ENCODE measurements at places on chromosomes 11 and 22. TPM values are rescaled to one million over a fixed set of nuclear protein-coding genes. Genes with fewer than 3 reads are reported as not detected.
A peak's percentile ranks its signal among the peaks of the same experiment; 100 is the strongest.

SLC5A12 gene
- not detected for total RNA-seq

TMEM121B gene
- not detected for total RNA-seq

SUSD2 gene
- total RNA-seq, result 0.80 TPM

MAPK8IP1 gene
- total RNA-seq, result 7.6 TPM

SLC25A1 gene
- 18.4 TPM for total RNA-seq

CENPM gene
- total RNA-seq, result 26.9 TPM

DNA sequence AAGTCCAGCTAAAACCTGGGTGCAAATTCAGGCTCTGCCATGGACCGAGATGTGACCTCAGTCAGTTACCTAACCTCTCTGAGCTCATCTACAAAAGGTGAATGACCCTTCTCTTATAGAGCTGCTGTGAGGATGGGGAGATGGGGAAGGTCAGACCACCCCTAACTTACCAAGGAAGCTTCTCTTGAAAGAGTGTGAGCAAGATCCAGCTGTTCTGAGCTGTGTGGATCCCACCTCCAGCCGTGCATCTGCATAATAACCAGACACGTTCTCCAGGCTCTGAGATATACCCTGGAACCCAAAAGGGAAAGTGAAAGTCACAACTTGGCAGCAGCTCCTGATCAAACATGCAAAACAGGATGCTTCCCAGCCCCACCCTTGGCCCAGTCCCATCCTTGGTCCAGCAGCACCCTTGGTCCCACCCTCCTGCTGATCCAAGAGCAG is at the start of gene APOL3:
Gene APOL3 (minus strand): TSS at position 257 of the 444 bp plus-strand sequence. CDS start 11,700 bp downstream, outside the sequence.
- H3K4me1 ChIP-seq, result peaks cover 74% of the 10 kb centered on the region
- peaks cover 5% of the 10 kb centered on the region for H3K36me3 ChIP-seq
- H3K27me3 ChIP-seq, result no peaks in the 10 kb centered on the region
- H3K27ac ChIP-seq, result peak within 1 kb of the TSS; percentile 100
- no peak for DNase-seq
- peak within 1 kb of the TSS; percentile 99 for H3K4me3 ChIP-seq

DNA sequence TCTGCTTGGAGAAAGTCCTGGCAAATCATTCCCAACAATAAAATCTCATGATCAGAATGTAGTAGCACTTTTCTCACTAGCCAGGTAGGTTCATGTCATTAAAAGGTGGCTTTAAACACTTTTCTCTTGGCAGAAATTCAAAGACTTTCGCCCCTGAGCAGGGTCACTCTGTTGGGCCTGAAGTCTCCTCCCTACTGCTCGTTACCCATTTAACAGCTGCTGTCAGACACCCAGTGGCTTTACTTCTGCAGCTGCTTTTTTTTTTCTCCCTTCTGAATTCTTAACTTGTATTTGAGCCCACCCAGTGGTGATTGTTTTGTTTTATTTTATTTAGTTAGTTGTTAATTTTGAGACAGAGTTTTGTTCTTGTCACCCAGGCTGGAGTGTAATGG is 25.0 kb downstream of the ARHGAP8 start:
- no peaks in the 10 kb centered on the region for H3K36me3 ChIP-seq
- H3K27me3 ChIP-seq, result peaks cover 9% of the 10 kb centered on the region
- H3K27ac ChIP-seq, result no peak overlapping the region

GRCh38 chr11:68763181-68763721 is 11.9 kb upstream of the TESMIN start:
- peaks cover 6% of the 10 kb centered on the region for H3K36me3 ChIP-seq
- H3K4me3 ChIP-seq, result no peak overlapping the region
- peaks cover 5% of the 10 kb centered on the region for H3K4me1 ChIP-seq
- H3K27ac ChIP-seq, result no peak overlapping the region
- no peak for DNase-seq
- no peaks in the 10 kb centered on the region for H3K27me3 ChIP-seq

- no peak overlapping the region for H3K27ac ChIP-seq
- H3K36me3 ChIP-seq, result peaks cover 6% of the 10 kb centered on the region
- peaks cover 11% of the 10 kb centered on the region for H3K4me1 ChIP-seq
- H3K27me3 ChIP-seq, result peaks cover 55% of the 10 kb centered on the region
- H3K4me3 ChIP-seq, result peak overlapping the region; percentile 67
- DNase-seq, result no peak
Observed at GRCh38 chr11:110713449-110713776, 1.2 kb upstream of the ARHGAP20 start.

GRCh38 chr11:105334025-105334714 is 194.6 kb upstream of the CARD18 start:
- H3K4me1 ChIP-seq, result no peaks in the 10 kb centered on the region
- H3K36me3 ChIP-seq, result no peaks in the 10 kb centered on the region
- H3K4me3 ChIP-seq, result no peak overlapping the region
- no peak for DNase-seq

DNA sequence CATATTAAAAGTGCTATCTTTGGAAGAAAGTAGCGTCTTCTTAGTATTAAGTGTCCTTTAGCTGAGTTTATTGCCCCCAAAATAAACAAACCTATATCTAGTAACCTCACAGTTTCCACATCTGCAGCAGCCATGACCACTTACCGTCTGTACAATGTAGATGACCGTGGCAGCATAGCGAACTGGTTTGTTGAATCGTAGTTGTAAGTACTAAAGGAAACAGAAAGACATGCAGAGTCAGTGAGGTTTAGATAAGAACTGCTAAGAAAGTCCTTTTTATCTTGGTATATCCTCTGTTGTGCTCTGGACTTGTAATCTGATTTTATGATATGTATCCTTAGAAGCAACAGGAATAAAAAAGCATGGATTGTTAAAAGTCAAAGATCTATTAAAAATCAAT is 9.4 kb downstream of the SLC5A12 start:
- no peaks in the 10 kb centered on the region for H3K4me1 ChIP-seq
- no peak for DNase-seq
- H3K36me3 ChIP-seq, result no peaks in the 10 kb centered on the region
- no peak overlapping the region for H3K4me3 ChIP-seq
- H3K27me3 ChIP-seq, result no peaks in the 10 kb centered on the region

- H3K4me1 ChIP-seq, result peaks cover 13% of the 10 kb centered on the region
- no peak overlapping the region for H3K27ac ChIP-seq
- peaks cover 8% of the 10 kb centered on the region for H3K36me3 ChIP-seq
- peaks cover 82% of the 10 kb centered on the region for H3K27me3 ChIP-seq
- no peak for DNase-seq
Observed at GRCh38 chr11:32440916-32441315, 5.6 kb upstream of the WT1 start.

GRCh38 chr11:124825876-124826275 is 25.7 kb upstream of the MSANTD2 start:
- no peaks in the 10 kb centered on the region for H3K4me1 ChIP-seq
- no peak for DNase-seq
- H3K27ac ChIP-seq, result no peak overlapping the region
- peaks cover 61% of the 10 kb centered on the region for H3K27me3 ChIP-seq
- no peak overlapping the region for H3K4me3 ChIP-seq

GRCh38 chr11:74951226-74951625 is 2.2 kb downstream of the SPCS2 start:
- H3K27me3 ChIP-seq, result no peaks in the 10 kb centered on the region
- H3K4me3 ChIP-seq, result peak overlapping the region; percentile 99
- H3K4me1 ChIP-seq, result peaks cover 59% of the 10 kb centered on the region
- no peak for DNase-seq

GRCh38 chr22:47192651-47193437 is 430.4 kb downstream of the TBC1D22A start:
- no peak overlapping the region for H3K27ac ChIP-seq
- no peaks in the 10 kb centered on the region for H3K4me1 ChIP-seq
- H3K4me3 ChIP-seq, result no peak overlapping the region
- H3K27me3 ChIP-seq, result no peaks in the 10 kb centered on the region
- H3K36me3 ChIP-seq, result no peaks in the 10 kb centered on the region

DNA sequence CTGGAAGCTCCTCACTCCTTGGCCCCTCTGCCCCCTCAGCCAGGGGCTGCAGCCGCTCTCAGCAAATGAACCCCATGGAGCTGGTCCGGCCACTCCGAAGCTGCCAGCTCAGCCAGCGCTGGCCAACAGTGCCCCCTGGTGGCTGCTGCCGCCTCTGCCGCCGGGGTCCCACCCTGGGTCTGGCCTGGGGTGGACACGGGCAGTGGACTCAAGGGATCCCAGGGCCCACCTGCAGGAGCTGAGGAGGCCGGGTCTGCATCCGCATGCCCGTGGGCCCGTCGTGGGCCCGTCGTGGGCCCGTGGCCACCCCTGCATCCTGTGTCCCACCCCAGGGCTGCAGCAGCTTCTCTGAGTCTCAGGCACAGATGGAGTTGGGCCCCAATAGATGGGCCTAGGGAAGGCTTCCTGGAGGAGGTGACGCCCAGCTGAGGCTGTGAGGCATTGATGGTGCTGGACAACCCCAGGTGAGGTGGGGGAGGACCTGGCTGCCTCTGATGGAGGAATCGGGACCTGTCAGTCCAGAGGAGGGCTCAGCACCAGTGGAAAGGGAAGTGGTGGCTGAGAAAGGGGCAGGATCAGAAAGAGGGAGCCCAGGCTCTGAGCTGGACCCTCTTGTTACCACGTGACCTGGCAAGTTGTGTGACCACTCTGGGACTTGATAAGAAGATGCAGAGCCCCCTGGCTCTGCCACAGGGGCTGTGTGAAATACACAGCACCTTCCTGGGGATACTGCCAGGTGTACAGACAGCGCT is 522.3 kb downstream of the BRD1 start:
- no peak overlapping the region for H3K27ac ChIP-seq
- DNase-seq, result peak; percentile 19
- H3K36me3 ChIP-seq, result peaks cover 2% of the 10 kb centered on the region
- no peak overlapping the region for H3K4me3 ChIP-seq

DNA sequence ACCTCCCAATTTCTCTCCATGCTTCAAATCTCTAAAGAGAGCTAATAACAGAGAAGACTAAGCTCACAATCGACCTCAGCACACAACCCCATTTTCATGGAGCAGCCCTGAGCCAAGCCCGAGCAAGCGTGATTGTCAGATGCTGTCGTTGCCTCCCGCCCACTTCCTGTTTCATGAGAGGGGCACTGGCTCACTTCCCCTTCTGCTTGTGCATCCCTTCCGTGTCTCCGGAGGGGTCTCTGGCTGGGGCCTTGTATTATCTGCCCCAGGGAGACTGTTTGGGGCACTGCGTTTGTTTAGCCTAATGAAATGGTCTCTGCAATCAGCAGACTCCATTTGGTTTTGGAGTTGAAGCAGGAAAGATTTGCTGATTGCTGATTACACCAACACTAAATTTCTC is 181.3 kb upstream of the SEZ6L start:
- H3K36me3 ChIP-seq, result no peaks in the 10 kb centered on the region
- H3K27me3 ChIP-seq, result peaks cover 25% of the 10 kb centered on the region
- no peak overlapping the region for H3K27ac ChIP-seq
- DNase-seq, result no peak

- peaks cover 23% of the 10 kb centered on the region for H3K4me1 ChIP-seq
- H3K36me3 ChIP-seq, result no peaks in the 10 kb centered on the region
- H3K27ac ChIP-seq, result no peak overlapping the region
Observed at GRCh38 chr11:12286606-12287005, 90.8 kb upstream of the PARVA start.

DNA sequence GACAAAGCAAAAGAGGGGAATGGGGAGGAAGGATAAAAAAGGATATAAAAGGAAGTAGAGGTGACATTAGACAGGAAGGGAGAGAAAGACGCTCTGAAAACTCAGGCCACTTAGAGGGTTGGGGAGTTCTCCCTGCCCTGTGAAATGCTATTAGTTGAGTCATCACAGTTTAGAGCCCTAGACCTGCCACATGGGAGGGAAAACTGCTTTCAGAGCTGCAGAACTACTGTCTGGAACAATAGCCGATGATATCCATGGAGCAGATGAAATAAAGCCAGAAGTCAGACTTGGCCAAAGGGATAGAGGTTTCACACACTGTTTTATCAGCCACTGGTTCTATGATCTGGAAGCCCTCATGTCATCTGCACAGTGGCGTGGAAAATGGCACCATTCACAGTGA is 157.9 kb downstream of the NCAM1 start:
- peaks cover 2% of the 10 kb centered on the region for H3K36me3 ChIP-seq
- H3K4me3 ChIP-seq, result no peak overlapping the region
- H3K27ac ChIP-seq, result no peak overlapping the region
- H3K4me1 ChIP-seq, result no peaks in the 10 kb centered on the region
- no peak for DNase-seq
- peaks cover 40% of the 10 kb centered on the region for H3K27me3 ChIP-seq

- H3K36me3 ChIP-seq, result no peaks in the 10 kb centered on the region
- no peak overlapping the region for H3K27ac ChIP-seq
- H3K4me1 ChIP-seq, result no peaks in the 10 kb centered on the region
- no peak for DNase-seq
- H3K27me3 ChIP-seq, result peaks cover 12% of the 10 kb centered on the region
- no peak overlapping the region for H3K4me3 ChIP-seq
Observed at GRCh38 chr11:127103586-127104388, 103.2 kb upstream of the KIRREL3 start.
